ENCODE measurements at places on chromosomes 3 and 15.

DNA sequence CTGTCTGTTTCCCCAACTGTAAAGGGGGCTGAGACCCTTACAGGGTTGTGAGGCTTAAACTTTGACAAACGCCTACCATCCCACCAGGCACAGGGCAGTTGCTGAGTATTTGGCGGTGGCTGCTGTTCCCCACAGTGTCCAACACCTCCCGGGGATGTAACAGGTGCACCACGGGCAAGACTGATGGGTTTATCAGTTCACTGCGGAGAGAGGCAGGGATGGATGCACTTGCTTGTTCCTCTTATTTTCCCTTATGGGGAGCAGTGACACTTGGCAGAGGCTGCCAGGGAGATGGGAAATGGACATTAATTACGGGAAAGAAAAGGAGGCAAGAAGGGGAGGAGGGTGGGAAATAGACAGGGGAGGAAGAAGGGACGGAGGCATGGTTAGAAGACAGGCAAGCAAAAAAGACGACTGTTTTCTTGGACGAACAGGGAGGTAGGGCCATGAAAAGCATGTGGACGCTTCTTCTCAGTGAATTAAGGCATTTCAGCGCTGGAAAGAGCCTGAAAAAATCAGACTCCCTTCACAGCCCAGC, 16.6 kb upstream of the ADIPOQ start:
- no peak for DNase-seq

DNA sequence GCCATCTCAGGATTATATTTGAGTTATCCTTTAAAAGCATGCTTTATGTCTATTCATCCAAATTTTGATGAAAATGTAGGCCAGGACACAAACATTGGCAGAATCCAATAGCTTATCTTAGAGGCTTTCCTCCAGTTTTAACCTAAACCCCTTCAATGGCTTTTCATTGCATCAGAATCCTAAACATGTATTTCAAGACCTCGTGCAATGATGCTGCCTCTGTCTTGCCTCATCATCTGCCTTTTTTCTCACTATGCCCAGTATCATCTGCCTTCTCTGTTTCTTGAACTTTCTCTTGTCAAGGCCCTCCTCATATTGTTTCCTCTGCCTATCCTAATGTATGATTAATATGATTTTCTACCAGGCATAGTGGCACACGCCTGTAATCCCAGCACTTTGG, 76.1 kb upstream of the MAP4 start:
- DNase-seq, result no peak

- DNase-seq, result no peak
These were observed 655 bp upstream of the RAB11A start for GRCh38 chr15:65868546-65869125.

GRCh38 chr3:44963571-44964325, 12.2 kb downstream of the ZDHHC3 start:
- DNase-seq, result no peak

DNA sequence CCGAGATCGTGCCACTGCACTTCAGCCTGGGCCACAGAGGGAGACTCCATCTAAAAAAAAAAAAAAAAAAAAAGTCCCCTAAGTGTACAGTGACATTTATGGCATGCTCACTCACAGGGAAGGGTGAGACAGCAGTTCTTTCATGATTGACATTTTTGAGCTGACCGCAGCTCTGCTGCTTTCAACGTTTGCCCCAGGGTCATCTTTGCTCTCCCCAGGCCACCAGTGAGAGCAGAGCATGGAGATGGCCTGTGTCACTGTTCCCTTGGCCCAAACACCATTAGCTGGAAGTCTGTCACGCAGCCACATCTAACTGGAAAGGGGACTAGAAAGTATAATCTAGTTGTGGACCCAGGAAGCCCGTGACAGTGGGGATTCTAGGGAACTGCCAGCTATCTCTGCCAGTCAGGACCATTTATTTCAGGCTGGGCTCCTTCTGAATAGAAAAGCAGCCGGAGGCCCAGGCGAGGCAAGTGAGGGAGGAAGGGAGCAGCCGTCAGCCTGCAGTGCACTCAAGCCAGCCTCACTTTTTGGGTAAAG, 193.4 kb upstream of the HES1 start:
- no peak for DNase-seq

- peak; percentile 9 for DNase-seq
These were observed 611 bp downstream of the PIAS1 start for GRCh38 chr15:68054628-68055223.

- DNase-seq, result no peak
These were observed 57.4 kb downstream of the OSTN start for GRCh38 chr3:191256405-191256804.

GRCh38 chr3:184231671-184232070, 2.3 kb downstream of the VWA5B2 start:
- DNase-seq, result no peak

GRCh38 chr3:105791919-105792786, 76.7 kb downstream of the CBLB start:
- DNase-seq, result no peak

- DNase-seq, result no peak
These were observed 12.4 kb downstream of the EFCC1 start for GRCh38 chr3:129013491-129013891.

GRCh38 chr3:18258492-18258891, 166.6 kb downstream of the SATB1 start:
- DNase-seq, result no peak

DNA sequence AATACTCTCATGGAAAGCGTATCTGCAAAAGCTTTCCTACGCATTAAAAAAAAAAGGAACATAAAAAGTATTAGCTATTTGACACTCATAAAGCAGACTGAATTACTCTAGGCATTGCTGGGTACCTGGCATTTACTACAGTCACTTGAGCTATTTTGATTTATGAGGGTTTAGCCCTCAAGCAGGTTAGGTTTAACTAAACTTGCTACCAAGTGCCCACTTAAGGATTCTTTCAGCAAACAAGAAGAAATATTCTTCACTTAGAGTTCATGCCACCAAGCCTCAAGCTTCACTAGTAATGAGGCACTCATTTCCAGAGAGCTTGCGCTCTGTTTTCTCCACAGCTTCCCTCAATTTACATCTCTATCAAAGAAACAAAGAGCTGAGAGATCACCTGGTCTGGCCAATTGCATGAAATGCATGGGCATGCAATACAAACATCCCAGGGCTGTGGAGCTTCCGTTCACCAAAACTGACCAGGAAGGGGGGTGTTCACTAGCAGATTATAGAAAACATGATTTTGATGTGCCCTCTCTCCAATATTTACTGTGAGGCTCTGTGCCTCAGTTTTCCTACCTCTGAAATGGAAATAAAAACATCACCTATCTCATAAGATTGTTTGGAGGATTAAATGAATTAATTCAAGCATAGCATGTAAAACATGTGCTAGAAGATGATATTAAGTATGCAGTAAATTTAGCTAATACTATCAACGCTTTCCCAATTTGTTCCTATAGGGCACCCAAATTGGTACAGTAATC, 217.3 kb downstream of the RORA start:
- DNase-seq, result no peak

DNA sequence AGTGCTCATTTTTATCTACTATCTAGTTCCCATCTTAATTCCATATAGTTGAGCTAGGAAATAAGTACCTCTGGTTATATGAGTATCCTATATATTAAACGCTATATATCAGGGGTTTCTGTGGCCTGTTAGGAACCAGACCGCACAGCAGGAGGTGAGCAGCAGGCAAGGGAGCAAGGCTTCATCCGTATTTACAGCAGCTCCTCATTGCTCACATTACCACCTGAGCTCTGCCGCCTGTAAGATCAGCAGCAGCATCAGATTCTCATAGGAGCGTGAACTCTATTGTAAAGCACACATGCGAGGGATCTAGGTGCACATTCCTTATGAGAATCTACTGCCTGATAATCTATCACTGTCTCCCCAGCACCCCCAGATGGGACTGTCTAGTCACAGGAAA, 23.0 kb downstream of the GSK3B start:
- no peak for DNase-seq

- DNase-seq, result no peak
These were observed 306.6 kb upstream of the KCNH8 start for GRCh38 chr3:18841422-18842343.

DNA sequence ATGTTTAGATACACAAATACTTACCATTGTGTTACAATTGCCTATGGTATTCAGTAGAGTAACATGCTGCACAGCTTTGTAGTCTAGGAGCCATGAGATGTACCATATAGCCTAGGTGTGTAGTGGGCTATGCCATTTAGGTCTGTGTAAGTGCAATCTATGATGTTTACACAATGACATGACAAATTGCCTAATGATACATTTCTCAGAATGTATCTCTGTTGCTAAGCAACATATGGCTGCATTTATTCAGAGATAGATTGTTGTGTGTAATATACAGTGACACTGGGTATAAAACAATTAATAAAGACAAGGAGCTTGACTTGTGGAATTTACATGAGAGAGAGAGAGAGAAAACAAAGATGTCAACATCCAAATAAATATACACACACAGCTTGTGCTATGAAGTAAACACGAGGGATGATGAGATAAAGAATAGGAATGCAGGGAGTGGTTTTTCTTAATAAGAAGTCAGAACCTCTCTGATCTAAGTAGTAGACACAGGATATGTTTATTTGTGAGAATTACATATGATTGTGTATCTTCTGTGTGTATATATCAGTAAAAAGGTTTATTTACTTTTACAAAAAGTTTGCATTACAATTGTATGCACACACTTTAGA, 110.0 kb downstream of the KCNAB1 start:
- no peak for DNase-seq

DNA sequence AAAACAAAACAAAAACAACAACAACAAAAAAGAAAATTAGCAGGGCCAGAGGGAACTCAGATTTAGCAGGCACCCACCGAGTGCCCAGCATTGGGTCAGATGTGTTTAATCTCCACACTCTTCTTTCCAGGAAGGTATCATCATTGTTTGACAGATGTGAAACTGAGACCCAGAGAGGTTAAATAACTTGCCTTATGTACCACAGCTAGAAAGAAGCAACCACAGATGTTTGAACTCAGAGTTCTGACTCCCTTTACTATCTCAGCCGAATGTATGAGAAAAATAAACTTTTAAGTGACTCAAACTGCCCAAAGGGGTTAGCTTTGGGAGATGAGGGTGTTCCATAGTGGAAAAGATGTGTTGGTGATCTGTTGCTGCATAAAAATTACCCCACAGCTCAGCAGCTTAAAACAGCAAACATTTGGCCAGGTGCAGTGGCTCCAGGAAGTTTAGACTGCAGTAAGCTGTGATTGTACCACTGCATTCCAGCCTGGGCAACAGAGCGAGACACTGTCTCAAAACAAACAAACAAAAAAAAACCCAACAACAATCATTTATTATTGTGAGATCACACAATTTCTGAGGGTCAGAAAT, 4.5 kb upstream of the RPP25 start:
- no peak for DNase-seq

DNA sequence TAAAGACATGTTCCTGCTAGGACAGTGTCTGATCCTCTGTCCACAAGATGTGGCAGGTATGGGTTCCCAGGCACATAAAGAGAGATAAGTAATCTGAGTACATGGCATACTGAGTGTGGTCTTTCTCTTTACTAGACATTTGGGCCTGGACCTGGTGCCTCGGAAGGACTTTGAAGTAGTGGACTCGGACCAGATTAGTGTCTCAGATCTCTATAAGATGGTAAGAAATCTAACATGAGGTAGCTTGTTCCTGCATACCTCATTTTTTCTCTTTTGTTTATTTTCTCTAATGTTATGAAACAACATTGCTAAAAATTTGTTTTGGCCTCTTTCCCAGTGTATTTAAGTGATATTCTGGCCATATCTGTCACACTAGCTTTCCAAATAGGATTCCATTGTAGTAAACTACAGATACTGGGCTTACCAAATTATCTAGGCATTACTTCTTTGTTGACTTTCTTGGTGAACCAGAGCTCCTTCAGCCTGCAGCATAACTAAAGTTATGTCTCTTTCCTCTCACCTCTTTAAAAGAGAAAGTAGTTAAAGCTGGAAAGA, 309.8 kb upstream of the MANF start:
- DNase-seq, result no peak

- no peak for DNase-seq
These were observed 81.1 kb downstream of the FILIP1L start for GRCh38 chr3:100033184-100033583.

- DNase-seq, result no peak
These were observed 11.7 kb upstream of the CD47 start for GRCh38 chr3:108102420-108103039.

DNA sequence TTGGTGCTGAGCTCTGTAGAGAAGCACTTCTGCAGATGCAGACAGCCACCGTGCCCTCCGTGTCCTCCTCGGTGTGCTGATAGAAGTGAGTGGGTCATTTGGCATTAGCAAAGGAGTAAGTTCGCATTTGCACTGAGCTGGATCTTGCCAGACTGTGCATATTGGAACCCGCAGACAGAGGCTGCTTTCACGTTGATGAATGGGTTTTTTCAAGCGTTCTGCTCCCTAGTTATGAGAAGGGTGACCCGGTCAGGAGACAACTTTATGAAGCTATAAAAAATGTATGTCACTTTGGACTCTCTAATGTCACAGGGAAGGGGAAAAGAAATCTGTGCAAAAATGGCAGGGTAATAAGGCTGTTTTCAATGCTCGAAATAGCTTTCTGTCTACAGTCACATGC, 739.4 kb downstream of the MCTP2 start:
- no peak for DNase-seq

GRCh38 chr3:23856286-23856685, 50.5 kb downstream of the UBE2E1 start:
- DNase-seq, result no peak

DNA sequence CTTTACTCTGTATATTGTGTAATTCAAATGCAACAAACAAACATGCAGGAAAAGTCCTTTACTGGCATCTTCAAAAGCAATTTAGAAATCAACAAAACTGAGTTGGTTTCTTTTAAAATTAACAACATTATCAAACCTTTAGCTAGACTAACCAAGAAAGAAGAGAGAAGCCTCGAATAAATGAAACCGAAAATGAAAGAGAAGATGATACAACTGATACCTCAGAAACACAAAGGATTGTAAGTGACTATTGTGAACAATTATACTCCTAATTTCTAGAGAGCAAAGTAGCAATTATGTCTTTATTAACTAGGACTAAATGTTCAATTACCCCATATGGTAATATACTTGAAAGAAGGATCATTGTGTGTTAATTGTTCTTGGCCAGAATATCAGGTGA, 49.2 kb upstream of the P3H2 start:
- no peak for DNase-seq

GRCh38 chr3:30664459-30664858, 58.1 kb downstream of the TGFBR2 start:
- DNase-seq, result no peak

- no peak for DNase-seq
These were observed 47.5 kb upstream of the RPS17 start for GRCh38 chr15:82587805-82588204.

- no peak for DNase-seq
These were observed 69.8 kb downstream of the GHSR start for GRCh38 chr3:172378439-172378838.

DNA sequence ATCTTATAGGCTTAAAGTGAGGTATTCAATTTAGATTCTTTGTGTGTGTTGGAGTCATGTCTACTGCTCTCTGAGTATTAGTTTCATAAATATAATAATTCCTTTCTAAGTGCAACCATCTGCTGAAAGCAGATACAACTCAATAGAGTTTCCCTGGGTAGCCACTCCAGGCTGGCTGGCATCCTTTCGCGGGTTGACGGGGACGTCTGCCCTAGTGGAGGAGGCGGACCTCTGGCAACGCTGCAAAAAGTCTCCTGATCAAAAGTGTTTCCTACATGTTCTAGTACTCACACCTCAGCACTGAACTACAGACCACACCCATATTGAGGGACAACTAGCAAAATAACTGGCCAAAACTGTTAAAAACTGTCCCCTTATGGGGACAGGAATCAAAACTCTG, 2.5 kb downstream of the MOBP start:
- no peak for DNase-seq

Measured in stimulated activated CD8-positive, alpha-beta memory T cell treated with anti-CD3 and anti-CD28 coated beads, Interleukin-15, amount 100 ng/mL, for 4 hours (primary cell).